ENCODE measurements at places on chromosomes 6 and 20.

DNA sequence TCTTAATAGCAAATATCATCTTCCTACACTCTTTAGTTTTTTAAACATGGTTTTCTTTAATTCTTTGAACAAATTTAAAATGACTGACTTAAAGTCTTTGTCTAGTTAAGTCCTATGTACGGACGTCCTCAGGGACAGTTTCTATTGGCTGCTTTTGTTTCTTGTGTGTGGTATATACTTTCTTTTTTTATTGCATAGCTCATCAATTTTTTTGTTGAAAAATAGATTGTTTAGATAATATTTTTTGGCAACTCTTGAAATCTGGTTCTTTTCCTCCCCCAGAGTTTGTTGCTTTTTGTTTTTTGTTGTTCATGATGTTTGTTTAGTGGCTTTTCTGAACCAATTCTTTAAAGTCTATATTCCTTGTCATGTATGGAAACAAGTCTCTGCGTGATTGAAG lies 479.8 kb downstream of the PREX1 start:
- no peak for DNase-seq

GRCh38 chr20:20549704-20550103 lies 162.7 kb downstream of the RALGAPA2 start:
- DNase-seq: peak; percentile 11

- DNase-seq: peak; percentile 81
Observed at GRCh38 chr6:26103770-26104456, 16.7 kb downstream of the HFE start.

GRCh38 chr20:53899351-53900167 lies 170.8 kb downstream of the BCAS1 start:
- peak; percentile 98 for DNase-seq

DNA sequence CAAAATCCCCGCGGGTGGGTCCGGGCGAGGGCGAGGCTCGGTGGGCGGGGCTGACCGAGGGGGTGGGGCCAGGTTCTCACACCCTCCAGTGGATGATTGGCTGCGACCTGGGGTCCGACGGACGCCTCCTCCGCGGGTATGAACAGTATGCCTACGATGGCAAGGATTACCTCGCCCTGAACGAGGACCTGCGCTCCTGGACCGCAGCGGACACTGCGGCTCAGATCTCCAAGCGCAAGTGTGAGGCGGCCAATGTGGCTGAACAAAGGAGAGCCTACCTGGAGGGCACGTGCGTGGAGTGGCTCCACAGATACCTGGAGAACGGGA lies 809 bp downstream of the HLA-G start:
- DNase-seq: no peak

GRCh38 chr6:132228894-132229293 lies 172.4 kb downstream of the MOXD1 start:
- DNase-seq: no peak

- DNase-seq: no peak
Observed at GRCh38 chr6:116215414-116215813, 38.5 kb downstream of the TSPYL4 start.

DNA sequence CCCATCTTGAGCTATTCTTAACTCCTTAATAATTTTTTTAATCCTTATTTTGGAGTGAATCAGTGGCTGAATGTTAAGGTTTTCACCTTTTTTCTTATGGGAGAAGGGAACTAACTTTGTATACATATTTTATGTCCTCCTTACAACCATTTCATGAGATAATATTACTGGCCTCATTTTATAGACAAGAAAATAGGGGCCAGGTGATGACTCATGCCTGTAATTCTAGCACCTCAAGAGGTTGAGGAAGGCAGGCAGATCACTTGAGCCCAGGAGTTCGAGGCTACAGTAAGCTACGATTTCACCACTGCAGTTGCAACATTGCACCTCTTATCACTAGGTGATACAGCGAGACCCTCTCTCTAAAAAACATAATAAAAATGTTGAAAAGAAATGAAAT lies 128.7 kb downstream of the TMEM242 start:
- no peak for DNase-seq

- no peak for DNase-seq
Observed at GRCh38 chr6:23243854-23244253, 674.5 kb downstream of the HDGFL1 start.

DNA sequence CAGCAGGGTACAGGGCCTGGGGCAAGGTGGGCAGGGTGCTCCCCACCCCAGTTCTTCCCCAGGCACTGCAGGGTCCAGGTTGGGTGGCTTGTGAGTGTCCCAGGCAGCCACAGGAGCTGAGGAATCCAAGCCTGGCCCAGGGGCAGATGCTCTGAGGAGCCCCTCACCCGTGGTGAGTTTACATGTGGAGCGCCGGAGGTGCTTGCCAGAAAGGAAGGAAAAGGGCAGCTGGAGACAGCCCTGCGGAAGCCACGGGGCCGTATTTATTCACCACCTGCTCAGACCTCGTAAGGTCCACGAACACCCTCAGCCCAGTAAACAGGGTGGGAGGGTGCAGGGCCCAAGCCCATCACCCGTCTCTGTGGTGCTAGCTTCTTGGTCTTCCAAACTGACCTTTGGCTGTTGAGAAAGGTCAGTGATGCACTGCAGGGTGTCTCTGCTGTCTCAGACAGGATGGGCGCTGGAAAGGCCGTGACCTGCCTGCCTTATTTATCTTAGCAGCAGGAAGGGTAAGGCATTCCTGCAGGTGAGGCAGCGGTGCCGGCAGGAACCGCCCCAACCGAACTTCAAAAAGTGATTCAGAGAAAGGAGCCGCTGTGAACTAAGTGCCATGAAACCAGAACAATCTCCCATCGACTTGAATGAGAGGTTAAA lies 4.0 kb upstream of the FRMD1 start:
- no peak for DNase-seq

- DNase-seq: no peak
Observed at GRCh38 chr6:3663081-3663480, 88.4 kb downstream of the PXDC1 start.

- DNase-seq: no peak
Observed at GRCh38 chr6:2911171-2911570, 8.1 kb upstream of the SERPINB9 start.

- no peak for DNase-seq
Observed at GRCh38 chr20:24124003-24124402, 135.4 kb upstream of the GGTLC1 start.

- DNase-seq: no peak
Observed at GRCh38 chr20:15814911-15815310, 758.3 kb downstream of the KIF16B start.

DNA sequence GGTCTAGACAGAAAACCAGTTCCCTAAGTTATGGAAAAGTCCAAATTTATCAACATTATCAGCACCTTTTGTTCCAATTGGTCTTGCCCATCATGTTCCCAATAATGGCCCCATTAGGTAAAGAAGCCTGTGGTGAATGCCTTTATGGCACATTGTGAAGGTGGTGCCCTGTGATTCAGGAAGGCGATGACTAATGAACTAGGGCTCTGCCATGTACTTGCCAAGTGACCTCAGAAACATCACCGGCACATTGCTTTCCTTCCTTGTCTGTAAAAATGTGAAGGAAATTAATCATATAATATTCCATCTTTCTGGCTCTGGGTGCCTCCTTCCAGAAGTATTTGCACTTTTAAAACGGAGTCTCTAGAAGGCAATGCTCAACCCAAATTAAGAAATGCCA lies 132.3 kb downstream of the UNC5CL start:
- peak; percentile 12 for DNase-seq

DNA sequence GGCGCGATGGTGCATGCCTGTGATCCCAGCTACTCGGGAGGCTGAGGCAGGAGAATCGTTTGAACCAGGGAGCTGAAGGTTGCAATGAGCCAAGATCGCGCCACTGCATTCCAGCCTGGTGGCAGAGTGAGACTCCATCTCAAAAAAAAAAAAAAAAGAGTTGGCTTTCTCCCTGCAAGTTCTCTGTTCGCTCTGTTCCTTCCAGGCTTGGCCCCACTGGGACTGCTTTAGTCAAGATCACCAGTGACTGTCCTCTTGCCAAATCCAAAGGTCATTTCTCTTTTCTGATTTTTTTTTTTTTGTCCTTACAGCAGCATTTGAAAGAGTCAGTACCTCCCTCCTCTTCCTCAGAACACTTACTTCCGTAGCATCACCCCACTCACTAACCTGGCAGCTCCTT lies 10.8 kb upstream of the GNRH2 start:
- no peak for DNase-seq

GRCh38 chr6:136084403-136084802 lies 165.7 kb downstream of the MTFR2 start:
- no peak for DNase-seq

- peak; percentile 86 for DNase-seq
Observed at GRCh38 chr20:49853640-49854039, 41.0 kb downstream of the SLC9A8 start.

GRCh38 chr20:12788632-12789299 lies 220.0 kb upstream of the SPTLC3 start:
- no peak for DNase-seq

GRCh38 chr20:22584522-22584921 lies at the start of gene FOXA2:
TSS of gene FOXA2 (minus strand) at chr20:22584572. CDS start at chr20:22584278, 294 bp downstream.
- no peak for DNase-seq

- DNase-seq: peak; percentile 69
Observed at GRCh38 chr6:22828179-22829062, 259.1 kb downstream of the HDGFL1 start.

DNA sequence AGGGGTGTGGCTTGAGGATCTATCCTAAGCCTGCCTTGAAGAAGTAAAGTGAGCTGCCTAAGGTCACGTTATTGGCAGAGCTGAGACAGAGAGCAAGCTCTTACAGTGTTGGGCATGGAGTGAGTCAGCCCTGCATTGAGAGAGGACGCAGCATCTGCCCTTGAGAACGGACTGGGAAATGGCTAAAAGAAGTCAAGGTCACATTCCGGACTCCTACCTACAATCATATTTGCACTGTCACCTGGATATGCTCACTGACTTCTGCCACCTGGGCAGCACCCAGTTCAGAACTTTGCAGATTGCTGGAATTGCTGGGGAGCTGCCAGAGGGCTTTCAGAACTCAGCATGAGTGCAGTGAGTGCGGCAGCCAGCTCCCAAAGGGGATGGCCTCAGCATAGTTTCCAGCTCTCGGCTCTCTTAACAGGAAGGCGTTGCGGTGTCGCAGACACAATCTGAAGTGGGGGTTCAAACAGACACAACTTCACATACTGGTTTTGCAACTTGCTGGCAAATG lies 199.3 kb upstream of the SGK1 start:
- DNase-seq: peak; percentile 51

- DNase-seq: no peak
Observed at GRCh38 chr6:124777863-124778262, 184.4 kb upstream of the RNF217 start.

GRCh38 chr6:93083337-93084230 lies 335.8 kb downstream of the EPHA7 start:
- DNase-seq: no peak

GRCh38 chr20:32231245-32231644 lies 23.6 kb downstream of the POFUT1 start:
- no peak for DNase-seq

DNA sequence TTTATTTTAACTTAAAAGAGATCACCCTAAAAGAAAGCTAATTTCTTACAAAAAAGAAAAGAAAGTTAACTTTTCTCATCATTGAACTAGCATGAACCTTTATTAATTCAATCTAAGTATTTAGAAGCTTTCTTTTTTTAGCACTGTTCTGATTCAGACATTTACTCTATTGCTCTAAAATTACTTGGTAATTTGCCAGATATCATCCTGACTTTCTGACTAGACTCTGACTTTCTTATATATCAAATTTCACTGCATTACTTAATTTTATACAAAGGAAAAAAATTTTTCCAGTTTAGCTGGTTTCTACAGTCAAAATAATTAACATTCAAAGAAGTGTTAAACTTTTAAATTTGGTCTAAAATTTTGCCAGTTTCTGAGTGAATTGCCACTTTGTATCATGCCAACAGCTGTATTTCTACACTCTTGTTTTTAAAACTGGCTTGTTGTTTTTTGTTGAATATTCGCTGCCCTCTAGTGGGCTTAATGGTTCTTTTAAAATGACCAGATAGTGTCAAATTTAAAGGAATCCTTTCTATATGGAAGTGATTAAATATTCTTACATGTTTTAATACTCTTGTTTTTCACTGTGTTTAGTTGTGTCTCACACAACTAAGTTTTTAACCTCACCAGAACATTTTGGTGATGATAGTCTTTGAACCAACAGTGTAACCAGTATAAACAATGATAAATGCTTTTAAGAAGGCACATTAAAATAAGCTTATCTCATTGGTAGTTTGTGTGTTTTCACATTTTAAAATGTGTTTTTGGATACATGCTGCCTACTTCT lies 102.0 kb downstream of the POPDC3 start:
- peak; percentile 27 for DNase-seq

DNA sequence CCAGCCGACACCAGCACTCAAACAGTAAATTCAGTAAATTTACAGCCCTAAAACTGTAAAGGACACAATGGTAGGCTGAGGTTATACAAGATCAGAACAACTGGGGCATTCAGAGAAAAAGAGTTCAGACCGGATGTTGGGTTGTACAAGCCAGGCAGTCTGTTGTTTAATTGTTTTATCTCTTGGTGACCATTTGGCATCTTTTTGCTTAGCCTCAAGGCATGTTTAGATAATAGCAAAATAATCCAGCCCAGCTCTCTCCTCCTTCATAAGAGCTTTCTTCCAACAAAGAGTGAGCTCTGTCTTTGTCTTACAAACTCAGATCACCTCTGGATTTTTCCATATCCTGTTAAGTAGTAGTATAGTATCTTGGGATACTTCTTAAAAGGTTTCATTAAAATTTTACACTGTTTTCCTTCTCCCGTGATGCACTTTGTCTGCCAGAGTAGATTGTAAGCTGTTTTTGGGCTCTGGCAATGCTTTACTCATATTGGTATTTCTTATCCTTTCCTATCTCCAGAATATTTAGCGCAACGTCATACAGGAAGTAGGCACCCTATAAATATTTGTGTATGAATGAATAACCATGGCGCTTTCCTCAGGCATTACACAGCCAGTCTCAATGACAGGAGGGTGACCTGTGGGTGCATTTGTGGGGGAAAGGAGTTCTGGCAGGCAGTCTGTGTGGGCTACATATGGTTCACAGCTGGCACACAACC lies 35.6 kb upstream of the TRAM2 start:
- DNase-seq: no peak

- DNase-seq: no peak
Observed at GRCh38 chr6:52840763-52841585, at the start of gene GSTA5. TSS of gene GSTA5 (minus strand) at chr6:52840813.

DNA sequence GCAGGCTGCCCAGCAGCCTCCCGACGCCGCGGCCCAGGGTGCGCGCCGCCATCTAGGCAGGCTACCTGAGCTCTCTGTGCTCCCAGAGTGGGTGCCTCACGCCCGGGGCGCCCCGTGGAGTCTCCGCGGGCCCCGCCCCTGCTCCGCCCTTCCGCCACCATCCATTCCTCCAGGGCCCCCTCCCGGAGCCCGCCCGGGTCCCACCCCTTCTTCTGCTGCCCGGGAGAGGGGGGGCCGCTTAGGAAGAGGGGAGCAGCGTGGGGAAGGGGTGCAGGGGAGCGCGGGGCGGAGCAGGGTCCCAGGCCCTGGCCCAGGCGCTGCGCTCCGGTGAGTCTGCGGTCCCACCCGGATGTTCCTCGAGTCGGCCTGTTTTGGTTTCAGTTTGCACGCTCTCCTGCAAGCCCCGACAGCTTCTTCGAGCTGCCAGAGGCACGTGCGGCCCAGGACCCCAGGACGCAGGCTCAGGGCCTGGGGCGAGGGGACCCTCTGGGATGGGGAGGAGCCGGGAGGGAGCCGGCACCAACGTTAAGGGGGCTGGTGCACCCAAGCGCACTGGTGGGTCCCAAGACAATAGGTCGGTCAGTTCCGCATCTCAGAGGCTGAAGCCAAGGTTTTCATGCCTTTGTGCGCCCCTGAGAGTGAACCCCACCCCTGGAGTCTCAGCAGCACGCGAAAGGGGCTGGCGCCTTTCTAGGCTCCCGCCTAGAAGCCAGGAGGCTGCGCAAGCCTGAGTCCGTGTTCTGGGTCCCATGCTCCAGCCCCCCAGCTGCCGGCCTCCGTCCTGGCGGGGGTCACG lies at the start of gene ACSS1:
Gene ACSS1 (minus strand): TSS at position 89 of the 796 bp plus-strand sequence. CDS start 37 bp downstream, at position 52.
- peak; percentile 53 for DNase-seq

GRCh38 chr6:13678255-13678983 lies 33.2 kb downstream of the RANBP9 start:
- DNase-seq: no peak

Measured in HTR-8/SVneo (cell line).